ENCODE measurements at places on chromosomes 7 and 10.

DNA sequence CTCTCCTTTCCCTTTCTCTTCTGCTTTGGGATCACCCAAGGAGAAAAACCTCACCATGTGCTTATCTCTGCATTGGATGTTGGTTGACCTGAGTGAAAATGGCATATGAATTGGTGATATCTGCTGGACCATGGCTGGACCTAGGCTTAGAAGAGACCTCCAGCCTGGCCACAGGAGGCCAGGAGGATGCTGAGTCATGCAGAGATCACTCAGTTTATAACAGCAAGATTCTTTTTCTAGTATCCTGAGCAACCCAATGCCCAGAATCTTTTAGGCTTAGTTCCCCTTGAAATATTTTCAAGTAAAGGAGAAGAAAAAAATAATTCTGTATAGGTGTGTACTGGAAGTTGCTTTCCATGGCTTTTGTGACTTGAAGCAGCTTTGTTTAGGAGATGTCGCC is 236.3 kb downstream of the KLF6 start:
- DNase-seq, result no peak

- DNase-seq, result no peak
Measured at GRCh38 chr7:90387470-90388240, 15.6 kb upstream of the CLDN12 start.

DNA sequence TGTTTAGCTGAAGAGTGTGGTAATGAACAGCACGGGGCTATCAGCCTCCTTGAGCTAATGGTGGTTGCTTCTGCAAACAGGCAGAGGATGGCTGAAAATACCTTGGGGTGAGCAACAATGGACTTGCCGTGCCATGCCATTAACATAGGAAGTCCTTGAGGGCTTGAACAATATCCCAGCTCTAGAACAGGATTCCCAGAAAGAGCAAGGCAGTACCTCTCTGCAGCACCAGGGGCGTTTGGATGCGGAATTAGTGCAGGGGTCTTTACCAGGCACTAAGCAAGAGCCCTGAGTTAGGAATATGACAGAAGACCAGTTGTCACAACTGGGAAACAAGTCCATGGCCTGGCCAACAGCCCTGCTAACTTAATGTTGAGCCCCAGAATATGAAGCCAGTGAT is 143.2 kb upstream of the COBL start:
- DNase-seq, result no peak

DNA sequence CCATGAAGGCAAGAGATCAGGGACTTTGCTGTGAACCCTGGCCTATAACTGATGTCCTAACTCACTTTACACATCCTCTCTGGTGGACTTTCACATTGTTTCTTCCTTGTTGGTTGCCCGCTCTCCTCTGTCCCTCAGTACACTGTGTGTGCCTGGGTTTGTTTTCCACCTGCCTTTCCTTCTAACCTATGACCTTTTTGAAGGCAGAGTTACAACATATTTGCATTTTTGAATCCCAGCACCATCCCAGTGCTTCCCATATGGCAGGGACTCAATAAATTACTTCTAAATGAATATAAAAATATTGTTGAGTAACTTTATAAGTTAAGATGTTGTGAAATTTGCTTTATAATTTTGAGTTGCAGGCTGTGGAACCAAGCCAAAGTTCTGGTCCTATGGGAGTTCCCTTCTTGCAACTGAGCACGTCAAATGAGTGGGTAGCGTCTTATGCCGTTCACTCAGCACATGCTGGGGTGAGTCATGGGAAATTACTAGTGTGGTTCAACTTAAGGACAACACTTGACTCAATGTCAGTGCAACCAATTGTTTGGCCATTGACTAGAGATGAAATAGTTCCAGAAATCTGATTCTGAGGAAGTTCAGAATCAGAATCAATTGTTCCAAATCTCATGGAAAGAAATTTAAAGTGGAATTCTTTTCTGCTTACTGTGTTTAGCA is 250.9 kb downstream of the TWIST1 start:
- peak; percentile 16 for DNase-seq

DNA sequence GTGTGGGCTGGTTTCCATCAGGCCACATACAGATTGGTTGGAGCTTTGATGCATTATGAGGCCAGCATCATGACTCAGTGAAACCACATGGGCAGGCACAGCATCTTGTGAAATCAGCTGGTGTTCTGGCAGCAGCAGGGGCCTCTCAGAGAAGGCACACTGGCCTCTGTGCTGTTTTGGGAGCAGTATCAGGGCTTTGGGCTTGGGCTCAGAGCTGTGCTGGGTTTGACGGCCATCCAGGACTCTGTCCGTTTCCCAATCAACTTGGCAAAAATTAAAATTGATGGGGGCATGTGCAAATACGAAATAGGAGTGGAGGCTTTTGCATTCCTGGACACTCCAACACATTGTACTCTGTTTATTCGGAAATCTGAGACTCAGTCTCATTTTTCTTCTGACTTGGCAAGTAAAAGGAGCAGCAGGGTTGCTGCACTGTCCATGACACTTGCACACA is 190.9 kb downstream of the BMPER start:
- DNase-seq, result no peak

DNA sequence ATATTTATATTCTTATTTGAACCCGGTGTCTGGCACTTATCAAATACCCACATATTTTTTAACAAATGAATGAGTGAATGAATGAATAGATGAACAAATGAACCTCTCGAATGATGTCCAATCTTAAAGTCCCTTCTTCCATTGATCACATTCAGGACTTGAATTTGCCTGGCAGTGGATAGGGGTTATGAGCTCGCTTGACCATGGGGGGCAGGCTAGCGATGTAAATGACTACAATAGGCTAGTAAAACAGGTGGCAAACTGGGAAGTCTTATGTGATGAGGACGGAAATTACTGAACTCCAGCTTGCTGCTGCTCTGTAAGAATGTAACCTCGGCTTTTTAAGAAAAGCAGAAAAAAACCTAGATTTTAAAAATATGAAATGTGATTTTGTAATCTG is 247.7 kb upstream of the DKK1 start:
- DNase-seq, result no peak

DNA sequence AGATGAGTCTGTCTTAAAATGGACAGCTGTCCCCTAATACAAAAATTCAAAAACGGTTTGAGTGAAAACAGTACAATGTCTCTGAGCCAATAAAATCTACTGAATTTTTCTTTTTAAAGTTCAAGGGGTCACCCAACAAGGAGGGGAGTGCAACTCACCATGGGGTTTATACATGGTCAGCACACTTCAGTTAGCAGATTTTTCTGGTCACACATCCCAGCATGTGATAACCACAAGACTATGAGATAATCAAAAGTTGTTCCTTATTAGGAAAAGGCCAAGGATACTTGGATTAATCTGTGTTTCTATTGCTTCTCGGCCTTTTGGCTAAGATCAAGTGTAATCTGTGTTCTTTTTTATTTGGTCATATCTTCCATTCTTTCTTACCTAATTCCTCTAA is 31.6 kb downstream of the ABCB5 start:
- no peak for DNase-seq

- DNase-seq, result peak; percentile 84
Measured at GRCh38 chr7:75642810-75643486, 95.8 kb downstream of the HIP1 start.

GRCh38 chr7:101035941-101036340 is 16.1 kb downstream of the MUC17 start:
- no peak for DNase-seq

- DNase-seq, result no peak
Measured at GRCh38 chr10:17512341-17513001, 58.1 kb upstream of the ST8SIA6 start.

- no peak for DNase-seq
Measured at GRCh38 chr7:44976040-44976745, 2.6 kb downstream of the MYO1G start.

GRCh38 chr10:21764466-21765189 is 230.6 kb downstream of the MLLT10 start:
- no peak for DNase-seq

GRCh38 chr7:16450366-16450765 is 15.2 kb downstream of the SOSTDC1 start:
- no peak for DNase-seq

DNA sequence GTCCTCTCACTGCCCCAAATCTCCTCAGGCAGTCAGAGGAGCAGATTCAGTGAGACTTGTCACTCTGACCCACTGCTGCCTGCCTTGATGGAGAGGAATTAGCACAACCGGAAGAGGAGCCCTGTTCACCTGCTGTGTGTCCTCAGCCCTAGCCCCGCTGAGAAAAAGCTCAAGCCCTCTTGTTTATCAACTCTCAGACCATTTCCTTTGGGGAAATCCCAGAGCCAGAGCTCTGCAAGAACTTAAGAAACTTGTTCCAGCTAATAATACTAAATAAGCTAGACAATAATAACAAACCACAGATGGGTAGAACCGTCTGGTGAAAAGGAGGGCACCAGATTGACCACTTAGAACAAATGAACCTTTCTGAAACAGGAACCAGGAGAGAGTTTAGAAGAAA is 37.7 kb upstream of the ITGB1 start:
- no peak for DNase-seq

DNA sequence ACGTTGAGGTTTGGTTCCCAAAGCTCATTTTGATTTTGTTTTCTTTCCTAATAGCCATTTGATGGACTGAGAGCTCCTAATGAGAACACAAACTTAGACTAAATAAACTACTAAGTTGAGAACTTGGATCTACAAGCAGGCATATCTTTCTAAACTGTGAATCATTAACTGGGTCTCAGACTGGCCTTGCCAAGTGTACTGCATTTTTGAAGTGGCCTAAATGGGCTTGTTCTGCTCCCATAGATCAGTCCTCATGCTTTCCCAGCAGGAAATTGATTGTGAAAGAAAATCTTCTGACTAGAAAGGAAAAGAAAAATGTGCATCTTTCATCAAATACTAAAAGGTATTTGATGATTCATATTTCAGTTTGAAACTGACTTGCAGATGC is 46.7 kb upstream of the RBM33 start:
- no peak for DNase-seq

DNA sequence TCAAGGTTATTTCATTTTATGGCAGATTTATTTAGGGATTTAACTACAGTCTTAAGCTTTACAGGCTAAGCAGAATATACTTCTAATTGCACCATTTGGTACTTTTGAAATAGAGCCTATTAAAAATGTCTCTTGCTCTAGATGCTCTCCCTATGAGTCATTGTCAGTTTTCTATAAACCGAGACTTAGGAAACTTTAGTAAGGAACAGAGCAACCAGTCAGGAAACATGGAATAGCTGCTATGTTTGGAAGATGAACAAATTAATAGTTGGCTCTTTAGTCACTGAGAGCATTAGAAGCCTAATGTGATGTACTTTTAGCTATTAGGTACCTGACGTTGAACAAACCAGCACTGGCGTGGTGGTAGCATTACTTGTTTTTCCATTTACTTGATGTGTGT is 35.3 kb downstream of the INPP5F start:
- DNase-seq, result no peak

All from GM13977 (cell line).